ENCODE measurements at places on chromosomes 5 and 9.

DNA sequence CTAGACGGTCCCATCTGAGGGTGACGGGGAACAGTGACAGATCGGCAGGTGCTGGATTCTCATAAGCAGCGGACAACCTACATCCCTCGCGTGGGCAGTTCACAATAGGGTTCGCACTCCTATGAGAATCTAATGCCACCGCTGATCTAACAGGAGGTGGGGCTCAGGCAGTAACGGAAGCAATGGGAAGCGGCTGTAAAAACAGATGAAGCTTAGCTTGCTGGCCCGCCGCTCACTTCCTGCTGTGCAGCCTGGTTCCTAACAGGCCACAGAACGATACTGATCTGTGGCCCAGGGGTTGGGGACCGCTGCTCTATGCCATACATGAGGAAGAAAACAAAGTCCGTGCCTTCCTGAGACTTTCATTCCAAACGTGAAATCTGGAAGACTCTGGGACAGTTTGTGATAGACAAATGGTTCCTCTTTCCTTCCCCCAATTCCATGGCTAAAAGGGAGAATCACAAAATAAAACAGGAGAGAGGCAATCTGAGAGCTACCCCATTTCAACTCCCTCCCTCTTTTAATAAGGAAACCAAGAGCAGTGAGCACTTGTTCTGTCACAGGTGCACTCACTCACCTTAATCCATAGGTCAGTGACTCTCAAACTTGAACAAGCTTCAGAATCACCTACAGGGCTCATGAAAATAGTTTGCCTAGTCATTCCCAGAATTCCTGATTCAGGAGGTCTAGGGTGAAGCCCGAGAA lies 12.1 kb downstream of the PDCL start:
- no peak for DNase-seq

- no peak for DNase-seq
Measured at GRCh38 chr9:104177003-104177611, 83.0 kb downstream of the SMC2 start.

DNA sequence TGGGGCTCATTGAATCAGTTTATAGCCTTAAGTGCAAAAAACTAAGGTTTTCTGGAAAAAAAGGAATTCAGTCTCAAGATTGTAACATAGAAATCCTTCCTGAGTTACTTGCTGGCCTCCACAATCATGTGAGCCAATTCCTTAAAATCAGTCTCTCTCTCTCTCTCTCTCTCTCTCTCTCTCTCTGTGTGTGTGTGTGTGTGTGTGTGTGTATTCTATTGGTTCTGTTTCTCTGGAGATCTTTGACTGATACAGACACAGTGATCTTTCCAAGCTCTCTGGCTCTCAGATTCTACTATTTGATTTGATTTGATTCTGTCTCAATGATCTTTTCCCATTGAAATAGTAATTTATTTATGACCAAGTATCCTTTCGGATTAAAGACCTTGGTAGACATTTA lies 74.6 kb downstream of the CFAP95 start:
- DNase-seq: peak; percentile 15

GRCh38 chr5:42881416-42882117 lies 69.9 kb upstream of the SELENOP start:
- no peak for DNase-seq

DNA sequence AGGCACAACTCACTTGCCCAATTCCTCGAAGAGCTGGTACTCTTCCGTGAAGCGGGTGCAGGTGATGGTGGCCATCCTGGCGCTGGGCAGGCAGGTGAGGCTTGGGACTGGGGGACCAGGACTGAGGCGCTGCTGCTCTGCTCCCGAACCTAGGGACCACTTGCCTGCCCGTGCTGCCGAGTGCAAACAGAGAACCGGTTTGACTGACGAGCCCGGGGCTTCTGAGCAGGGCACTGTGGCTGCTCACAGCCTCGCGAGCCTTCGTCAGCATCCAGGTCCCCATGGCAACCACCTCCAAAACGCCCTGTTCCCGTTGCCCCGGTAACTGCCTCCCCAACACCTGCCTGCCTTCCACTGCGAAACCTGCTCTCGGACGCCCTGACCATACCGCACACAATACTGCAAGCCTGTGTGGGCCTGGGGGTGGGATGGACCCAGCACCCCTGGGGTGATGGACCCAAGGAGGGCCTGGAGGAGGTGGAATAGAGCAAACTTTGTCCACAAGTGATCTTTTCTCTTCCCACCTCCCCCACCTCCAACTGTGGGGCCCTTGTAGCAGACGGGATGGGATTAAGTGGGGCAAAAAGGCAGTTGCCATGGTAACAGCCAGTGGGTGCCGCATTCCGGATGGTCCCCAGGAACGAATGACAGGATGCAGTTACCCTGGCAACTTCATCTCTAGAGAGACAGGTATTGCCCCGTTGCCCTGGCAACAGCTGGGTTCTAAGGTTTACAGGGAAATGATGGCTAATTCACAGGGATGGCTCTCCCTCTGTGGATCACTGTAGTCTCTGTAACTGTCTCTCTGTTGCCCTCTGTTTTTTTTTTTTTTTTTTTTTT lies at the start of gene CAMK2A:
CAMK2A (minus strand) TSS at position 223 of the 840 bp plus-strand sequence; CDS start at position 75, 148 bp downstream.
- DNase-seq: no peak

DNA sequence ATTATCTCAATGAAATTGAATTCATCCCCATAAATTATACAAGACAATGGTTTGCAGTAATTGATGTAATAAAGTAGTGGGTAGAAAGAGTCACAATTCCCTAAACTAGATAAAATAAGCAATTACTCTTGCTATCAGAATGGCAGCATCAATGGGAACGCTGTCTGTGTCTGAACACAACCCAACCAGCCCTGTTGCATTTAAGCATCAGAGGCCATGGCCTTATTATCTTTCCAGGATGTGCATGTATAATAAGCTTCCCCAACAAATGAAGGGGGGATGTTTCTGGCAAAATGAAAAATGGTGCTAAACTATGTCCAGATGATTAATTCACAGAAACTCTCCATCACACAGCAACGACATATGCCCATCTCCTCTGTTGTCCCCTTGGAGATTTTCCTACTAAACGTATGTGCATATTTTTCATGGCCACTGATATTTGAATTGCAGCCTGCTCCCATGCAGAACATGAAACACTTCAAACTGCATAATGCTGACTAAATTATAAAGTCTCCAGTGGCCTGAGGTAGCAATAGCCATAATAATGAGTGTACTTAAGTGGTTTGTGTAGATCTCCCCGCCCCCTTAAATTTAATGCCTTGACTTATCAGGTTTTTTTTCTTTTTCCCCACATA lies 306.9 kb upstream of the ADAMTS16 start:
- DNase-seq: no peak

GRCh38 chr5:139946440-139946839 lies 96.7 kb downstream of the NRG2 start:
- no peak for DNase-seq

DNA sequence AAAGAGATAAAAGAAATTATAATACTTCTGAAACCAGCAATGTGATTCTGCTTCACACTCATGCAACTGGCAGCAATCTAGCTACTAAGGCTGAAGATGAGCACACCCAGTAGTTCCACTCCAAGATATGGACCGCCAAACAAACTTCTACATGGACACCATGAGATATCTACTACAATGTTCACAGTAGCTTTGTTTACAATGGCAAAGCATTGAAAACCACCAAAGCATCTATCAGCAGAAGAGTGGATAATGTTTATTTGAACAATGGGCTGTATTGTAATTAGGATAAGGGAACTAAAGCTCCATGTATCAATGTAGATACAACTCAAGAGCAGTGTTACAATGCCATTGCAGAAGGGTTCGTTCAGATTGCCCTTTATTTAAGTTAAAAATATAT lies 91.2 kb upstream of the ERBIN start:
- no peak for DNase-seq

GRCh38 chr9:114855488-114855887 lies 49.6 kb upstream of the TNFSF15 start:
- DNase-seq: peak; percentile 31

DNA sequence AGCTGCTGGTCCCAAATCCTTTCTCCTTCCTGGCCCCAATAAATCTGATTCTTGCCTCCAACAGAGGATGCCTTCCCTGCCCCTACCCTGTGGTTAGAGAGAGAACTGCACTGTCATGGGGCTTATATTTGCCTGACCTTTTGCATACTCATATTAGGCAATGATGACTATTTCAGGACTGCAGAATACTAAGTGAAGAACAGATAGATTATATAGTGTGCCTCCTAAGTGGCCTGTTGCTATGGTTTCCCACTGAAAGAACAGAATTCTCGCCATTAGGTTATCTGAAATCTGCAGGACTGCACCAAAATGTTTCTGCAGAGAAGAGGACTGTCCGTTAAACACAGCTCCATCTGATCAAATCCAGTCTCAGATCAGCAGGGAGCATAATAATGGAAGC lies 87.3 kb upstream of the CCNG1 start:
- peak; percentile 15 for DNase-seq

DNA sequence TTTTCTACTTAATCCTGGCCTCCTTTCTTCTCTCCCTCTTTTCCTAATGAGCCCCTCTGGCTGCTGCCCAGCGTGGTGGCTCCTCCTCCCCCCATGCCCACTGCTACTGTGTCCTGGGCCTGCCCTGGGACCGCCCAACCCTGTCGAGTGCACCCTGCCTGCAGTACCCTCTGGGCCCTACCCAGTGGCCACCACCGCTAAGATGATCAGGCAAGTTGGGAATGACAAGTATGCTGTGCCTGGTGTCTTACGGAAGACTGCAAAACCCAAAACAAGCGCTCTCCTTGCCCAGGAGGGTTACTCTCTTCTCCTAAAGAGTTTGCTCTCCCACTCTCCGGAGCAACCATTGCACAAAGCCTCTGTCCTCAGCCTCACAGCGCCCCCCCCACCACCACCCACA lies 273.7 kb downstream of the SYK start:
- DNase-seq: no peak

DNA sequence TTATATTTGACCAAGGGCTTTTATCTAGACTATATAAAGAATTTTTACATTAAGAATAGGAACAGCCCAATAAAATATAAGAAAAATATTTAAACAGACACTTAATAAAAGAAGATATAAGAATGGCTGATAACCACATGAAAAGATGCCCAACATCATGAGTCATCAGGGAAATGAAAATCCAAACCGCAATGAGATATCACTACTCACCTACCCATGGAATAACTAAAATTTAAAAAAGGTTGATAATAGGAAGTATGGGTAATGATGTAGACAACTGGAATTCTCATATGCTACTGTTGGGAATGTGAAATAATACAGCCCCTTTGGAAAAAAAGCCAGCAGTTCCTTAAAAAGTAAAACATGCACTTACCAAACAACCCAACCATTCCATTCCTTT lies 206.9 kb upstream of the PCSK5 start:
- DNase-seq: no peak

GRCh38 chr5:150672237-150672883 lies 11.3 kb downstream of the MYOZ3 start:
- no peak for DNase-seq

DNA sequence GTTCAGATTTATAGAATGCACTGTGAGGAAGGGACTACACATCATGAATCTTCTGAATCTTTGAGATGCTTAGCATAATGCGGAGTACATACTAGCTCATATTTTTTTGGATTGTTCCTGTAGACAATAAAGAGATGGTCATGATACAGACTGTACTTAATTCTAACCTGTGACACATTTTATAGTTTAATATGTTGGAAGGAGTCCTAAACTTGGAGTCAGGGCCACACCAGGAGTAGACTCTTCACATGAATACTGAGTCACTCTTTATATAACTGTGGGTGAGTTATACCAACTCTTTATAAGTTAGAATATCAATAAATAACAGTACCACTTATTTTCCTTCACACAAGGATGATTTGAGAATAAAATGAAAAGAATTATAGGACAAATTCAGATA lies 16.9 kb downstream of the C9orf85 start:
- no peak for DNase-seq

- DNase-seq: no peak
Measured at GRCh38 chr5:91538179-91538578, 155.1 kb upstream of the ARRDC3 start.

- no peak for DNase-seq
Measured at GRCh38 chr5:74952406-74952805, 86.2 kb upstream of the FAM169A start.

DNA sequence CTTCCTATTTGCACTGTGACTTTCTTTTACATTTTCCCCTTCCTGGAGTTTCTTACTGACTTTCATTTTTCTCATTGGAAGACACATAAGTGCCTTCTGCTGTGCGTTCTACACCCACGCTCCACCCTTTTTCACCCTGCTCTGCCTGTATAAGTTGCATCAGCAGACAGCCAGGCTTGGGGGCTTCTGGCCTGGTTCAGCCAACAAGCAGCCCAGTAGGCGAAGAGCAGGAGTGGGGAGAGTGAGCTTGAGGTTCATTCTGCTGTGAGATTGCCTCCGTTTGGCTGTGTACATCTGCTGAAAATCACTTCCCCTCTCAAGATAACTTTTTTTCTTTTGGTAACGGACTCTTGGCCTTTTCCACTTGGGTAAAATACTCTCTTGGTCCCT lies 38.4 kb downstream of the RASGRF2 start:
- no peak for DNase-seq

- no peak for DNase-seq
Measured at GRCh38 chr9:125240649-125240999, 519 bp downstream of the HSPA5 start.

DNA sequence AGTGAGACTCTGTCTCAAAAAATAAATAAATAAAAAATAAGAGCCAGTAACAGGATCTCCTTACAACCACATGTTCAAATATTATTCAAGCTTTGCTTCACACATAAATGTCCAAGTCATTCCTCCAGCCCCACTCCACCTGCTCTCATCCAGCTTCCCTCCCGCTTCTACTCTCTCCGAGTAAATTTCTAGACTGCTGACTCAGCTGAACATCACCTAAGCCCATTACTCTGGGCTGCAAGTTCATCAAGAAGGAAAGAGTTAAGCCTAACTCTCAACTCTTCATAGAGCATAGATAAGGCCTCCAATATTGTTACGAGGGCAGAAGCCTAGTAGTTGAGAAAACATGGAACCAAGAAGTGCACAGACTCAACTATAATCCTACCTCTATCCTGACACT lies 300.2 kb downstream of the FBXL17 start:
- no peak for DNase-seq

GRCh38 chr5:95304711-95305110 lies 19.8 kb upstream of the MCTP1 start:
- no peak for DNase-seq

GRCh38 chr5:67215519-67216471 lies 19.2 kb upstream of the CD180 start:
- DNase-seq: no peak

DNA sequence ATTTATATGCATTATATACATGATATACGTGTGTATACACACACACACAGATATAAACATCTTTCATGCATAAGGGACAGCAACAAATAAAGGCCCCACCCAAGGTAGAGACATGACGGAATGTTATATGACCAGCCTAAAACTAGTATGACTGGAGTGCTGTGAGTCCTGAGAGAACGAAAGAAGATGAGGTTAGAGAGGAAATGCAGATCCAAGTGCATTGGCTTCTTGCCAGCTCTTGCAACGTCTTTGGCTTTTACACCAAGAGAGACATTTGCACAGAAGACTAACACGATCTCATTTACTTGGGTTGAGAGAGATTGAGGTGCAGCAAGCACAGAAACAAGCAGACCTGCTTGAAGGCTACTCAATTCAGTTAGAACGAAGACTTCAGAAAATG lies 23.0 kb downstream of the CDH10 start:
- no peak for DNase-seq

GRCh38 chr5:155254399-155254798 lies 240.8 kb downstream of the KIF4B start:
- no peak for DNase-seq
